ENCODE measurements at places on chromosomes 16 and 17.

DNA sequence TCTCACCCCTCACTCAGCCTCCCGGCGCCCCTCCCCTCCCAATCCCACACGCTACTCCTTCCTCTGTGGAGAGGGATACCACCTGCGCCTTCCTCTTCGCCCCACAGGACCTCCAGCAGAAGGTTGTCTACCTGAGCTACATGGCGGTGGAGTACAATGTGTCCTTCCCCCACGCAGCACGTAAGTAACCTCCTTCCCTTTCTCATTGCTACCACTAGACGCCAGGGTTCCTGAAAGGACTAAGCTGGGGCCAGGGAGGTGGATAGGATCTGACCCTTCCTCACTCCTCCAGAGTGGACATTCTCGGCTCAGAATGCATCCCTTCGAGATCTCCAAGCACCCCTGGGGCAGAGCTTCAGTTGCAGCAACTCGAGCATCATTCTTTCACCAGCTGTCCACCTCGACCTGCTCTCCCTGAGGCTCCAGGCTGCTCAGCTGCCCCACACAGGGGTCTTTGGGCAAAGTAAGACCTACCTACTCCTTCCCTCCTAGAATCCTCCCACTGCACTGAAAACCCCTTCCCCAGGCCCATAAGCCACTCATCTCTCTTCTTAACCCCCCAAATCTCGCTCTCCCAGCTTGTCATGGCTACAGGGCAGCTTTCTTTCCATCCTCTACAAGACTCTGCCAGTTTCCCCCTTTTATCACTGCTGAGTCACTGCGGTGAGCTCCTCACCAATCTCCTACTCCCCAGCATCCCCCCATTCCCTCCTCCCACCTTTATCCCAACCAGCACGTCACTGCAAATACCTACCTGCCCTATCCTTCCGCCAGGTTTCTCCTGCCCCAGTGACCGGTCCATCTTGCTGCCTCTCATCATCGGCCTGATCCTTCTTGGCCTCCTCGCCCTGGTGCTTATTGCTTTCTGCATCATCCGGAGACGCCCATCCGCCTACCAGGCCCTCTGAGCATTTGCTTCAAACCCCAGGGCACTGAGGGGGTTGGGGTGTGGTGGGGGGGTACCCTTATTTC is 1.5 kb downstream of the CD68 start:
- no peak for DNase-seq

DNA sequence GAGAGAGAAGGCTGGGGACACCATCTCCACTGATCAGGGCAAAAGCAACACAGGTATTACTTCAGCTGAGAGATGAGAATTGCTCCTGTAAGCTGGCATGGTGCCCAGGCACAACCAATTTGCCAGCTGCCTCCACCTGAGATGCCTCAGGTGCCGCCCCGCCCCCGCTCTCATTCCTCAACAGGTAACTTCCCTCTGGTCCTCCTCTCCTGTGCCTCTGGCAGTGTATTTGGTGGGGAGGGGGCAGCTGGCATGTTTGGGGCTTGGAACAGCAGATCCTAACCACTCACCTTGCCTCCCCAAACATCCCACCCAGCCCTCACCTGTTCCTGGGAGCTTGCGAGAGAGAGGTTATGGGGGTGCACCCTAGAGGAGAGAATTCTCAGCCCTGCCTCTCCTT is 2.9 kb upstream of the SRCIN1 start:
- DNase-seq, result no peak

GRCh38 chr16:11494433-11494832 is 92.3 kb downstream of the LITAF start:
- DNase-seq, result no peak

GRCh38 chr17:75398279-75398678 is 7.2 kb downstream of the GRB2 start:
- no peak for DNase-seq

DNA sequence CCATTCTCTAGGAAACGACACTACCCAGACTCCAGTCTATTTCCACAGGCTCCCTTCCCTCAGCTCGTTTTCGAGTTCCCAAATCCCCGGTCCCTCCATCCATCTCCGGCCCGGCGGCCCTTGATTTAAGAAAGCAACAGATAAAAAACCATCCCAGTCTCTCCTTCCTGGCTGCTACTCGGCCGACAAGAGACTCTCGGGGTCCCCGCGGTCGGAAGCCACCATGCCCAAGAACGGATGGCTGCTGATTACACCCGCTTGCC is 182 bp downstream of the RPL26 start:
- DNase-seq, result no peak

GRCh38 chr17:12463102-12463501 is 202.6 kb upstream of the MYOCD start:
- no peak for DNase-seq

DNA sequence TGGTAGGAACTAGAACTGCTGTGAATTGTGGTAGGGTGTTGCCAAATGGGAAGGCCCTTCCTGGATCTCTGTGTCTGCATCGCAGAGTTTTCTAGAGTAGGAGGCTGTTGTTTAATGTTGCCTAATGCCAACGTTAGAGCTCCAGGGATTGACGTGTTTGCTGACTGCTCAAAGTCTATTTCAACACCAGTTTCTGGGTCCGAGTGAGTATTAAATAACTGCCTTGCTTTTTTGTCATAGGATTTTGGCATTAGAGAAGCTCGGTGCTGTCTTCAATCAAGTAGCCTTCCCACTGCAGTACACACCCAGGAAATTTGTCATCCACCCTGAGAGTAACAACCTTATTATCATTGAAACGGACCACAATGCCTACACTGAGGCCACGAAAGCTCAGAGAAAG is 40.0 kb downstream of the SF3B3 start:
- DNase-seq, result no peak

- DNase-seq, result no peak
Measured at GRCh38 chr16:56355221-56355620, 70.1 kb downstream of the AMFR start.

DNA sequence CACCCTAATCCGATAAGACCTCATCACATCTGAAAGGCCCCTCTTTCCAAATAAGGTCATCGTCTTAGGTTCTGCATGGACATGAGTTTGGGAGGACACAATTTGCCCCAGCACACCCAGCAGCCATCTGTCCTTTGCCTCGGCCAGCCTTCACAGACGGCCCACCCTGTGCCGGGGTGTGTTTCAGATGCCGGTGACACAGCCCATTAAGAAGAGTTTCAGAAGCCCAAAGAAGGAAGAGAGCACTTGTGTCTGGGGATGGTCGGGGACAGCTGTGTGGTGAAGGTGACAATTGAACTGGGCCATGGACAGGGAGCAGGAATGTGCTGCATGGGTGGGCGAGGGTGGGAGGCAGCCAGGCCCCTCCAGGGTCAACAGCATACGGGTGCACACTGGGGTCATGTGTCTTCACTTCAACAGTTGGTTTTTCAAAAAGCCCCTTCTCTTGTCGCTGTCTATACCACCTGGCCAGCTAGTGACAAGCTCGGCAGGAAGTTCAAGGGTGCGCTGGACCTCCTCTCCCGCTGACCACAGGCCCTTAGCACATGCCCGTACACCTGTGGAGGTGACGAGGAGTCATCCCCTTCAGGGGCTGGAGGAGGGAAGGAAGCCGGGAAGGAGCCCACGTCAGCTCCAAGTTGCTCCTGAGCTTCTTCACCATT is 183.1 kb downstream of the C16orf95 start:
- DNase-seq, result no peak

DNA sequence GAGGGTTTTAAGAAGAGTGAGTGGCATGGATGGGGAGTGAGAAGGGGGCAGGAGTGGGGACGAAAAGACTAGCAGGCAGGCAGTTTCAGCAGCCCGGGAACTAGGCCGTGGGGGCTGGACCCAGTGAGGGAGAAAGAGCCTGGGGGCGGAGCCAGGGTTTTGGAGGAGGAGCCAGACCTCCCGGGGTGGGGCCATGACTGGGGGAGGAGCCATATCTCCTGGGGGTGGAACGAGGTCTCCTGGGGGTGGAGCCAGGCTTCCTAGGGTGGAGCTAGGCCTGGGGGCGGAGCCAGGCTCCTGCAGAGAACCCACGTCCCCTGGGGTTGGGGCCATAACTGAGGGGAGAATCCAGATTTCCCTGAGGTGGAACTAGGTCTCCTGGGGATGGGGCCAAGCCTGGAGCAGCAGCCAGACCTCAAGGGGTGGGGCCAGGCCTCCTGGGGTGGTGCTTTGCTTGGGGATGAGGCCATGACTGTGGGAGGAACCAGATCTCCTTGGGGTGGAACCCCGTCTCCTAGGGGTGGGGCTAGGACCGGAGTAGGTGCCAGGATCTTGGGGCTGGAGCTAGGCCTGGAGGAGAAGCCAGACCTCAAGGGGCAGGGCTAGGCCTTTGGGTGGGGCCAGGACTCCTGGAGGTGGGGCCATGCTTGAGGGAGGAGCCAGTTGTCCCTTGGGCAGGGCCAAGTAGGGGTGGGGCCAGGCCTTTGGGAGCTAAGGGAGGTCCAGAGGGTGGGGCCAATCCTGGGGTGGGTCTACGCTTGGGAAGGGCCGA is 41.7 kb upstream of the JPH3 start:
- DNase-seq, result peak; percentile 36

- DNase-seq, result peak; percentile 36
Measured at GRCh38 chr17:21376081-21376758, at the start of gene KCNJ12. Gene KCNJ12 (plus strand): TSS chr17:21376357. CDS start chr17:21415343, 38,986 bp downstream.

DNA sequence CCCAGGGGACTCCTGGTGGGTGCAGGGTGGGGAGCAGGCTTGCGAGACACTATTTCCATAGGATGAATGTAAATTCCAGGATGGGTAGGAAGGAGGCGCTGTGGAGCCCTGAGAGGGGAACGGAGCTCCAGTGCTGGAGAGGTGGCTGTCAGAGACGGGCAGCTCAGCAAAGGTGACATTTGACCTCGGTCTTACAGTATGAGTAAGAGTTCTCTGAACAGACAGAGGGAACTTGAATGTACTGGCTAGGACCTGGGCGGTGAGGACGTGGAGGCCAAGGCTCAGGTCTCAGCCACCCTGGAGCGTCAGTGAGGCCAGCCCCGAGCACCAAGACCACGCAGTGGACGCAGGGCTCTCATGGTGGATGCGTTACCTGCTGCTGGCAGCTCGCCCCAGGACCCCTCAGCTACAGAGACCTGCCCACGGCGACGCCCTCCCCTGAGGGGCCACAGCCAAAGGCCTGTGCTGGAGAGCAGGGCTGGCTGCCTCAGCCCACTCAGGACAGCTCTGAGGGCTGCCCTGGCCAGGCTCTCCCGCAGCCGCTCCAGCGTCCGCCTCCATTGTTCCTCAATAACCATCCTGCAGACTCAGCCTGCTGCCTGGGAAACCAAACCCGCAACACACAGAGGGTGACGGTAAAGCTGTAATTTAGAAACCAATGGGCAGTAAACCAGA is 65.9 kb upstream of the TNRC6C start:
- DNase-seq, result peak; percentile 24

- DNase-seq, result no peak
Measured at GRCh38 chr16:69538808-69539207, 27.0 kb upstream of the NFAT5 start.

- no peak for DNase-seq
Measured at GRCh38 chr16:31676731-31677130, 149.0 kb downstream of the AHSP start.

GRCh38 chr17:51857052-51857597 is 301.4 kb downstream of the CA10 start:
- no peak for DNase-seq

- no peak for DNase-seq
Measured at GRCh38 chr16:81738783-81739496, 40.2 kb upstream of the PLCG2 start.

GRCh38 chr16:73504591-73505575 is 457.0 kb upstream of the ZFHX3 start:
- DNase-seq, result no peak

DNA sequence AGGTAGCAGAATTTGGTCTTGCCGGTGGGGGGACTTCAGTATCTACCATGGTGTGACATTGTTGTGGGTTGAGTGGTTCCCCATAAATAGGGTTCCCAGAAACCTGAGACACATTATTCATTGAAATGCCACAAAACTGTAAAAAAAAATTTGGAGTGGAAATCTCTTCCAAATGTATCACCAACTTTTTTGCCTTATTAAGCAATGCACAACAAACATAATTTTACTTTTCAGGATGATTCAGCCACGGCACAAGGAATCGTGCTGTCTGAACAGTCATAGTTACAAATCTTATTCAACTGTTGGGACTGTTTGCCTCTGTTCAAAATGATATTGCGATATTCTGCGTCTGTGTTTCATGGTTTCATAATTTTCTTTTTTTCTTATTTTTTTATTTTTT is 181.2 kb downstream of the NTN1 start:
- DNase-seq, result no peak

DNA sequence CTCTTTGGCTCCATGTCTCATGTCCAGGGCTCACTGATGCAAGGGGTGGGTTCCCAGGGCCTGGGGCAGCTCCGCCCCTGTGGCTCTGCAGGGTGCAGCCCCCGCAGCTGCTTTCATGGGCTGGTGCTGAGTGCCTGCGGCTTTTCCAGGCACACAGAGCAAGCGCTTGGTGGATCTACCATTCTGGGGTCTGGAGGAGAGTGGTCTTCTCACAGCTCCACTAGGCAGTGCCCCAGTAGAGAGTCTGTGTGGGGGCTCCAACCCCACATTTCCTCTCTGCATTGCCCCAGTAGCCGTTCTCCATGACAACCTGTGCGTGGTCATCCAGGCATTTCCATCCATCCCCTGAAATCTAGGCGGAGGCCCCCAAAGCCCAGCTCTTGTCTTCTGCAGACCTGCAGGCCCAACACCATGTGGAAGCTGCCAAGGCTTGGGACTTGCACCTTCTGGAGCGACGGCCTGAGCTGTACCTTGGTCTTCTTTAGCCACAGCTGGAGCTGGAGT is 5.2 kb downstream of the IL32 start:
- no peak for DNase-seq

DNA sequence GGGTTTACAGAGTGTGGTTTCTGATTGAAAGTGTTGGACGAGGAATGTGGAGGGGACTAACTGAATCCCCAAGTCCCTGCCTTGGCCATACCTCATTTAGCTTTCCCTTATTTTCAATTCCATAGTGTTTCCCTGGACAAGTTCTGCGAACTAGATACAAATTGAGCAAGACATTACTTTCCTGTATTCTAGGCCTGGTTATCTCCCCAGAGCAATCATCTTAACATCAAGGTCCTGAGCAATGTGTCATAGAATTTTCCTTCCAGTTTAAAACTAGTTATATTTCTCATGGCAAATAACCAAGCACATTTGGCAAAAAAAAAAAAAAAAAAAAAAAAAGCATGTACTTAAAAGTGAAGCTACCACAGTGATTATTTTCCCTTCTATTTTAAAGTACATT is 330.1 kb downstream of the CDH11 start:
- DNase-seq, result no peak

DNA sequence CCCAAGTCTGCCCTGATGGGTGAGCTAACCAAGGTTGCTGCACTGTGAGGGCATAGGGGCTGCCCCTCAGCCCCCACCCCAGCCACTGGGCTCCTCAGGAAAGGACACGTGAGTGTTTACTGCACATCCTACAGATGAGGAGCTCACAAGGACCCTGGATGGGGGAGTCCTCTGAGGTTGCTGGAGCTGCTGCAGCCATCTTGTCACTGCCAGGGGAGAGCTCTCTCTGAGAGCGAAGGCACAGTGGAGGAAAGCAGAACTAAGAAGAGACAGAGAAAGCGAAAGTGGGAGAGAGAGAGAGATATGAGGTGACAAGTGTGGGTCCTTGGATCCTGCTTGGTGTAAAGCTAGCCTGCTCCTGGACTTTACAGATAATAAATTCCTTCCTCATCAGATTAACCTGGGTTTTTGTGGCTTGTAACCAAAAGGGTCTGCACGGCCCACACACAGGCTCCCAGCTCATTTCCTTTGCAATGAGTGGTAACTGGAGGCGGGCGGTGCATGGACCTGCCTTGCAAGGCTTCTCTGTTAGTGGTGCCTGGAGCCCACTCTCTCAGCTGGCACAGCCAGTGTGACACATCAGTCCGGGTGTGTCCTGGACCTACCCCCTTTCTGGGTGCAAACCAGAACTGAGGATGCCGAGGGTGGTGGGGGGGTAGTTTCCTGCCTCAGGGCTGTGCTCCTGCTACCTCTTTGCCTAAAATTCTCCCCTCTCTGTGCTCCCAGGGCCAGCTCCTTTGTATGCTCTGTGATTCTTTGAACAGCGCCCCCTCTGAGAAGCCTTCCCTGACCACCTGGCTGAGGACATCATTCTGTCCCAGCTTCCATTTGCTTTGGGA is 14.2 kb downstream of the SNX20 start:
- DNase-seq, result no peak

Data from Caco-2 (cell line).